ENCODE measurements at places on chromosomes 3 and 15.

DNA sequence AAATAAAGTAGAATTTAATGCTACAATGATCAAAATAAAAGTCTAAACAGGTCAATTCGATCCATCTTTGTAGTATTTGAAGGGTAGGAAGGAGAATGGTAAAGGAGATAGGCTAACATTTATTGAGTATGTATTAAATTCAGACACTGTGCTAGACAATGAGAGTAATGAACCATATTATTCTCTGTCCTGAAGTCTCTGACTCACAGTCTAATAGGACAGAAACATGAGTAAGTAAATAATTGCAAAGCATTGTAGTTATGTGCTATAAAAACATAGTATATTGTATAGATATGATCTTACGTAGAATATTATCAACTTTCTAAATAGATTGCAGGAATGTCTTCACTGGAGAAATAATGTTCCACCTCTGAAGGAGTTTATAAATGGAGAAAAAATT is 64.5 kb downstream of the MDFIC2 start:
- DNase-seq: no peak

DNA sequence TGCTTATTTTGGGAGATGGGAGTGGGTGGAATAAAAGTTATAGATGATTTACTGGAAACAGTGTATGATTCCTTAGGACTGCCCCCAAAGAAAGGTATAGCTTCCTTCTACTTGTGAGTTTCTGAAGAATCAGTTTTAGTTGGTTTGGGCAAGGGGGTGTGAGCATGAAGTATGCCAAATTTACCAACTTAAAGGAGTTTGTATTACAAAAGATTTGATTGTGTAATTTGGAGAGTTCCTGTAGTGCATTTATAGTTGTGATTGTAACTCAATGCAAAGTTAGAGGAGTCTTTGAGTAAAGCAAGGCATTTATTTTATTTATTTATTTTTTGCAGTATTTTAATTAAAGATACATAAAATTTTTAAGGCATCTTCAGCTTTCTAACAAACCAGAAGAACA is 42.8 kb downstream of the TSC22D2 start:
- no peak for DNase-seq

GRCh38 chr15:58556028-58556361 is 124.2 kb downstream of the LIPC start:
- no peak for DNase-seq

GRCh38 chr15:95624616-95625361 is 705.7 kb upstream of the NR2F2 start:
- DNase-seq: no peak

- no peak for DNase-seq
These were observed 133.3 kb upstream of the SLC2A2 start for GRCh38 chr3:171159822-171160157.

DNA sequence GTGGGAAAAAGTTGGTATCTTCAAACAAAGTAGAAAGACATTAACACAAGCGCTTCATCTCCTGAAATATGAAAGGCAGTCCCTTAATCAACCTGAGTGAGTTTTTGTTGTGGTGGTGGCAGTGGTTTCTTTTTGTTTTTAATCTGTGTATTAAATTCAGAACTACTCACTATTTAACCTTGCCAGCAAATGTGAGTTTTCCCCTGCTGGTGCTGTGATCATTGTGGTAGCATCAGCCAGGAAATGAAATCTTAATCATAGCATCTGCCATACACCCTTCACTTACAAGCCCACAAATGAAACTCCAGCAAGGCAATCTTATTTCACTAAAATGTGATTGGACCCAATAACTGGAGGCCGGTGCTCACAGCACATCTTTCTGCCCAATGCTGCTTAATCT is 229.7 kb downstream of the SHOX2 start:
- DNase-seq: no peak

- DNase-seq: no peak
These were observed 196.7 kb downstream of the SSR3 start for GRCh38 chr3:156358232-156358631.

DNA sequence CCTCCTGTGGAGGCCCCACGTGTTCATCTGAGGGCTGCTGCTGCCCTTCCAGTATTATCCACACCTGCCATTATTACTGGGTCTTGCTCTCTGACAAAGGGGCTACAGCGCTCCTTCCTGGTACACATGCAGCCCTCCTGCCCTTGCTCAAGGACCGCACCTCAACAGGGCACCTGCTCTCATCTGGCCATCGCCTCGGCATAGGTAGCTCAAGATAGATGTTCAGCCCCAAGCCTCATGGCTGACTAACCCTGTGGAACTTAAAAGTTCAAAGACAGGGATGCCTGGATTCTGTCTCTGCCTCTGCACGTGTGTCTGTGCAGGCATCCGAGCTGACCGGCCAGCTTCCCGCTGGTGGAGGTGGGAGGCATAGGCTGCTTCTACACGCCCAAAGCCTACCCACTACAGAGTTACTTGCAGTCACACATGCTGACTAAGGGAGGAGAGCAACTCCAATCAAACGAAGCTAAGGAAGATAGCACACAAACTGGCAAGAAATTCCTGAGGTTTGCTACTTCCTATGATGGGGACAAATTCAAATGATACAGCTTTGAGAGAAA is 152.5 kb upstream of the ATP10A start:
- DNase-seq: no peak

DNA sequence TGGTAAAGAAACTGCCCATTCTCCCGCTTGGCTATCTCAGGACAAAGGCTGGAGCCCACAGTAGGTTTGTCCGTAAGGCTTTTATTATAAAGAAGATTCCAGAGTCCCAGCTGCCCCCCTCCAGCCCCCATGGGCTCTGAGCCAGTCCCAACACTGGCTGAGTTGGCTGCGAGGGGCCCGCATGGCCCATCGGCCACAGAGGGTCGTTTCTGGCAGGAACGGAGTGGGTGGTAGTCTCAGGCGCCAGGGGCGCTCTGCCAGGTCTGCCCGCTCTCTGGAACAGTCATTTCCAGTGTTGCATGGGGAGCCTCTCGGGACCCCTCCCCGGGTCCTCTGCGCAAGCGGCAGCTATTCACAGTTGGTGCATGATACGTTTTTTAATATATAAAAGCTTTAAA is 12.2 kb downstream of the H1-8 start:
- no peak for DNase-seq

GRCh38 chr15:24823473-24823872 is 131.3 kb upstream of the SNRPN start:
- DNase-seq: no peak

- DNase-seq: peak; percentile 5
These were observed 41.2 kb downstream of the CDCP1 start for GRCh38 chr3:45104715-45105711.

GRCh38 chr15:76286271-76286879 is 24.9 kb downstream of the ETFA start:
- DNase-seq: no peak

- DNase-seq: no peak
These were observed 82.0 kb upstream of the MYRIP start for GRCh38 chr3:39727415-39727814.

- DNase-seq: no peak
These were observed 47.2 kb downstream of the NCK1 start for GRCh38 chr3:136909187-136909586.

- no peak for DNase-seq
These were observed 290.6 kb upstream of the TRIM42 start for GRCh38 chr3:140387244-140387643.

- DNase-seq: no peak
These were observed 770.1 kb downstream of the AGBL1 start for GRCh38 chr15:86849558-86850285.

GRCh38 chr3:130939753-130940152 is 45.9 kb downstream of the ATP2C1 start:
- DNase-seq: no peak

GRCh38 chr3:29083676-29084075 is 197.2 kb upstream of the RBMS3 start:
- DNase-seq: no peak

GRCh38 chr3:50264964-50265485 is 3.9 kb upstream of the SEMA3B start:
- DNase-seq: no peak

- no peak for DNase-seq
These were observed 213.8 kb downstream of the LRTM1 start for GRCh38 chr3:54714035-54714434.

DNA sequence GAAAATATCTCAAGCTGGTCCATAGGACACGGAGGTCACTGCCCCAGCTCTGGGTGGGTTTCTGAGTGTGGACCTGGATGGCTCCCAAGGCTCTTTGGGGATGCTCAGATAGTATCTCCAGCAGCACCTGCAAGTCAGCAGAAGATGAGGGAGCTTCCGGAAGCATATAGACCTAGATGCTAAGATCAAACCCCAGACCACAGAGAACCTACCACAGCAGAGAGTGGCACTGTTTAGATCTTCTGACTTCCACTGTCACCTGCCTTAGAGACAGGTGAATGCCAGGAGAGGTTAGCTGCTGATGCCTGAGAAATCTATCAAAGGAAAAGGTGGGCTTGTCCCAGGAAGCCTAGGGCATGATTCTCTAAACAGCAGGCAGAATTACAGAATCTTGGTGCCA is 105.7 kb upstream of the TRPM1 start:
- DNase-seq: no peak

- DNase-seq: no peak
These were observed 932.7 kb downstream of the ZPLD1 start for GRCh38 chr3:103367481-103367880.

DNA sequence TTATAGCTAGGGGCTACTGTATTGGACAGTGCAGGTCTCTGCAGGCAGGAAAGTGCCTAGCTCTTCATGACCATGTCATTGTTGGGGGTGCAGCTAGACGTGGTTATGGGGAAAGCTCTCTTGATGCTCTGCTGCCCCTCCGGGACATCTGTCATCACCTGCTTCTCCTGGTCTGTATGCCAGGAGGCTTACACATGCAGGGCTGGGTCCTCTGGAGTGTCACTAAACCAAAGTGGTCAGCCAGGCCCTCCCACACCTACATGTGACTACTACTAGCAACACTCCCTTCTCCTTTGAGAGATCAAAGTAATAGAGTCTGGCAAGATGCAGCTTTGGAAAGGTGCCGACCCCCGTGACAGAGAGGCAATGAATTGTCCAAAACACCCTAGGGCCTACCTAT is 98.5 kb downstream of the SST start:
- no peak for DNase-seq

DNA sequence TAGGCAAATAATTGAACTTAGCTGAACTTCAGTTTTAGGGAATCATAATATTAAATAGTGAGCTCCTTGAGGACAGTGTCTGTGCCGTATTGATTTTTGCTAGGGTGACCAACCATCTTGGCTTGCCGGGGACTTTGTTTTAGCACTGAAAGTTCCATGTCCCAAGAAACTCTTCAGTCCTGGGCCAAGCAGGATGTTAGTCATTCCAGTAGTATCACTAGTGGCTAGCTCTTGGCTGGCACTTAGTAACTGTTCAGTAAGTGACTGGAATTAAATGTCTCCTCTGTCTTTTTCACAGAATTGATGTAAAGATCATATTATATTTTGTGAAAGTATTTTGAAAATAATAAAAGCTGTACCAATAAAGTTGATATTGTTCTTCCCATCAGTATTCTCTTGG is 42.3 kb downstream of the RSRC1 start:
- no peak for DNase-seq

DNA sequence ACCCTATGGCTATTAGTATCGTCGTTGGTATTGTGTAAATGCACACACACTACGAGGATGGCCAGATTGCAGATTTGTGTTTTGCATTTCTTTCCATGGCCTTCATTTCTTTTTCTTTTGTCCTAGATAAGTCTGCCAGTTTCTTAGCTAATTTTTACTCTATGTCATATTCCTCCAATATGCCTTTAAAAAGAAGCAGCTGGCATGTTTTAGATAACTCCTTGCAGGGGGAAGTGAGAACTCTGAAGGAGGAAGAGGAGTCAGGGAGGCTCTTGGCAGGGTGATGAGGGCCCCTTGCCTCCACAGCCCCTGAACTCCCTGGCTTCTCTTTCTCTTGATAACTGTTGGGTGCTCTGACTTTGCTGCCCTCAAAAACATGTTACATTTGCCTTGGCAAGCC is 244.0 kb downstream of the GABRG3 start:
- no peak for DNase-seq

GRCh38 chr3:150132101-150132749 is 161.5 kb upstream of the PFN2 start:
- no peak for DNase-seq

DNA sequence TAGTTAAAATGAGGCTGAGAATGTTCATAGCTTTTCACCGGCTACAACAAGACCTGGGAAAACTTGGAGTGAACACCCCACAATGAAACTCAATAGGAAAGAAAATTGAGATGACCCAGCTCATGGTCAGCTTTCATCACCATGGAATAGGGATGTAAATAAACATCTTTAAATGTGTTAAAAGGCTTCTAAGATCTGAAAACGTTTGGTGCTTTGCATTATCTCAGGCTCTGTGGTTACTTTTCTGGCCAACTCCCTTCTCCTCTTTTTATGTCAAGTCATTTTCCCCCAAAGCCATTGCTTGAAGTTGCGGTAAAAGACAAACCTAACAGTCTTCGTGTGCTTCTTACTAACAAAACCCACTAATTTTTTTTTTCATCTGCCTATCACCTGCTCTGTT is 195.8 kb downstream of the MECOM start:
- DNase-seq: no peak

DNA sequence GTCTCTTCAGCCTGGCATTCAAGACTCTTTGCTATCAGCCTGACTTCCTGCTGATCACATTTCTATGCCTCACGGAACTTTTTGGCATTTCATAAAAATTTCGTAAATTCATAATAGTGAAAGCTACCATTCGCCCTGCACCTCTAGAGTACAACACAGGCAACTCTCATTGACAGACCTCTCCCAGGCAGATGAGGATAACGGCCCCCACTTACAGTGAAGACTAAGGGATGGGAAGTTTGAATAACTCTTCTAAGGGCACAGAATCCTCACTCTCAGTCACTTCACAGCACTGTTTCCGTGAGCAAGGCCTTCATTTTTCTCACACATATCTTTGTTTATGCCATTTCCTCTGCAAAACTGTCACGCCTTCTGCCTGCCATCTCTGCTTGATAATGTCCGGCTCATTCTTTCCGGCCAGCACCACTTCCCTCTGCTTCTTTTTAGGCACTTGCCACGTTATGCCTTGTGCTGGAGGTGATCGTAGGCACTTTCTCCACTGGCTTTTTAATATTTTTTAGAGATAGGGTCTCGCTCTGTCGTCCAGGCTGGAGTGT is 224.1 kb upstream of the HES1 start:
- DNase-seq: no peak

DNA sequence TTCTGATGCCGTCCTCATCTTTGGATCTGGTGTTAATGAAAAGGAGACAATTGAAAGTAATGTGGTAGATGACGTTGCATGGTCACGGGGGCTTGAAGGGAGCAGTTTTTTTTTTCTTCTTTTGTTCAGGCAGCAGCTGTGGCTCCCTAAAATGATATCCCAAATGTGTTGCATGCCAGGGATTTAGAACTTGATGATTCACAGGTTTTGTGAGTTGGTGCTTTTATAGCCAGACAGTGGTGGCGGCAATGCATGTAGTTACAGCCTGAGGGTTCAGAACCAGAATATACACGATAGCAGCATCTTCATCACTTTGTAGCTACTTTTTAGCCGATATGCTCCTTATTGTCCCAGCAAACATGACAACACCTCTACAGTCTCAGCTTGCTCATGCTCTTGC is 133.4 kb downstream of the CHST2 start:
- no peak for DNase-seq

- no peak for DNase-seq
These were observed 11.8 kb downstream of the ALDH1A3 start for GRCh38 chr15:100891307-100892012.

- no peak for DNase-seq
These were observed 19.4 kb upstream of the LMCD1 start for GRCh38 chr3:8482263-8482662.
